Epithelial cell of proximal tubule (primary cell): ENCODE measurements at places on chromosomes 4 and X. TPM values are rescaled to one million over a fixed set of nuclear protein-coding genes. Genes with fewer than 3 reads are reported as not detected.

DNA sequence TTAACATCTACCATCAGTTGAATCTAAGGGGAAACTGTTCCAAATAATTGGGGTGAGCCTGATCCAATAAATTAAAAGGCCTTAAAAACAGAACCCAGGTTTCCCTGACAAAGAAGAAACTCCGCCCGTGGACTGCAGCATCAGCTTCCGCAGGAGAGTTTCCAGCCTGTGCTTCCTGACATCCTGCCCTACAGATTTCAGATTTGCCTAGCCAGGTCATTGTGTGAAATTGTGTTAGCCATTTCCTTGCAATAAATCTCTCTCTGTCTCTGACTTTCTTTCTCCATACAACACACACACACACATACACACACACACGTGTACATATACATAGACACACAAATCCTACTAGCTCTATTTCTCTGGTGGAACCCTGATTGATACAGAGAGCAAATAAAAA lies 48.3 kb upstream of the LCORL start:
- no peak for DNase-seq

- no peak for DNase-seq
Observed at GRCh38 chrX:123422875-123423274, 238.8 kb downstream of the GRIA3 start.

- no peak for DNase-seq
Observed at GRCh38 chr4:148207068-148207467, 235.1 kb downstream of the NR3C2 start.

DNA sequence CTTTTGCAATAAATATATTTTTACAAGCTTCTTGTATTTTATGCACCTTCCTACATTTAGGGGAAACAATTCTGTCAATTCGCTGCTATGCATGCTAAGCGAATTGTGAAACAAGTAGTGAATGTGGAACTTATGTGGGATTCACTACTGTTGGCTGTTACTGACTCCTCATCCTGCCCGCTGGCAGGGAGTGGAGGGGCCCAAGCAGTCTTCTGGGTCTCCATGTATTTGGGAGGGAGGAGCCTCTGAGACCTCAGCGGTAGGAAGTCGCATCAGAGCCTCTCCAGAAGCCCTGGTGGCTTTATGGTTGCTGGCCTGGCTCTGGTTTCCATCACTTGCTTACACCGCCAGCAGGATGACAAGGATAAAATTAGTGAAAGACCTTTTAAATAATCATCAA lies 3.7 kb upstream of the SETD7 start:
- DNase-seq: no peak

DNA sequence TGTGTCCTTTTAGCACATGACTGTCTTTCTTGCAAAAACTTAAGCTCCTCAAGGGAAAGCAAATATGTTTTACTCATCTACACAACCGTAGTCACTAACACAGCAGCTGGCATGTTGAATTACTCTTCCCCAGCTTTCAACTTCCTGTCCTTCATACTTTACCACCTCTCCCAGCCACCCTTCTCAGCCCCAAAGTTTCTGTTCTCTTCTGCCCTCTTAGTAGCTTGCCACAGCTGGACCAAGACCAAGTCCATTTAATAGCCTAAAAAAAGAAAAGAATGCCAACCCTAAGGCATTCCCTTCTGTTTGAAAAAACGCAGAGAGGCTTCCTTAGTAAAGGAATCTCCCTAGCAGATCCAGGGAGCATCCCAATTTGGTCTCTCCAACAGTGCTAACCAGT lies 36.8 kb downstream of the SRPX2 start:
- DNase-seq: no peak

- DNase-seq: no peak
Observed at GRCh38 chrX:31266203-31267076, 194.6 kb upstream of the FTHL17 start.

DNA sequence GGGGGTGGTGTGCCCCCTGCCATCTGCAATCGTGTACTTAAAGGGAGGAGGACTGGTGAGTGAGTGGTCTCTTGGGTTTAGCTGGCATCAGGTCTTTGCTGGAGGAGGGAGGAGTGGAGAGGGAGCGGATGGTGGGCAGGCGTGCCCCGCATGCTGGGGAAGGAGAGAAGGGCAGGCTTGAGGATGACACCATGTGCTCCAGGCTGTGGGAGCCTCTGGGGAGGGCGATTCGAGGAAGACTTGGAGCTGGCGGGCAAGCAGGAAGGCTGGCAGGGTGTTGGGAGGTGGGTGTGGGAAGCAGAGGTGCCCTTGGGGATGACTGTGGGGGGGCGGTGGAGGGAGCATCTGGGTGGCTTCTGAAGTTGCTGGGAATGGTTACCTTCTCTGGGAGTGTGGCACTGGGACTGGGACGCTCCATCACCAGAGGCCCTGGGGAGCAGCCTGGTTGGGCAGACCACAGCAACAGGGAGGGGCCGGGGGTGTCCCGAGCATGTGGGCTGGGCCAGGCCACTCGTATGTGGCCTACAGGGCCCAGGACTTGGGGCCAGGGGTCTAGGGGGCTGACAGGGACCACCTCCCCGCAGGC lies 30.8 kb upstream of the AFAP1 start:
- no peak for DNase-seq

- no peak for DNase-seq
Observed at GRCh38 chr4:83862471-83862870, 326.6 kb downstream of the GPAT3 start.

DNA sequence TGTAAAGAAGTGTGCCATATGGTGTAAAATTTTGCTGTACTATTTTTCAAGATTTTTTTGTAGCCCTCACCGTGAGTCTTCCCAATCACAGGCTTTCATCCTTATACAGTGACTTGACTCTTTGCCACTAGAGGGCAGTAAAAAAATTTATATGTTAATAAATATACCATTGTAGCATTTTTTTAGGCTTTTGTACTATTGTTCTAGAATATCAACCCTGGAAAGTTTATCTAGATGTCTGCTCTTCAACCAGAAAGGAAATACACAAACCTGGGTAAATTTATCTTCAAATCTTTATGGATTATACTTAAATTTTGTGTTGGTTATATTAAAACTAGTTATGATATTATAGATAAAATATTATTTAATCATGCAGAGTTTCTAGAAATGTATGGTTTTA lies 235.3 kb downstream of the TENM3 start:
- no peak for DNase-seq

EPHA5 gene
- total RNA-seq: 0.29 and 0.86 TPM in 2 replicates

DMRTC1 gene
- not detected in 2 replicates for total RNA-seq

CNKSR2 gene
- 1.4 and 3.4 TPM in 2 replicates for total RNA-seq

COMMD8 gene
- 26.9 and 46.7 TPM in 2 replicates for total RNA-seq
